Cerebellar nuclear complex (tissue), 1 donor: ENCODE measurements at places on chromosomes 4 and X.

DNA sequence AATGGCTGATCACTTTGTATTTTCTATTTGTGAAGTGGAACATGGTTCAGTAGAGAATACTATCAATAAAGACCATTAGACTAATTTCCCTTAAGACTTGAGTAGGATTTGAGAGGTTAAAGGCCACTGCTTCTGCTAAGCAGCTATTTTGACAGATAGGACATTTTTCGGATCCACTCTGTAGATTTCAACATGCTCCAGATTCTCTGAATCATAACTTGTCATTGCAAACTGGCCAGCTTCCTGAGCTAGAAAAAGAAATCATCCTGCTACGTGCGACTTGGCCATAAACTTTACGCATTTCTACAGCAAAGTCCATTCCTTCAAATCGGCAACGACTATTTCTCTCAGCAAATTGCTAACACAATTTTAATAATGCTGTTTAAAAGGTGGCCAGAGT, 55.2 kb downstream of the MGST2 start:
- no peak for DNase-seq

DNA sequence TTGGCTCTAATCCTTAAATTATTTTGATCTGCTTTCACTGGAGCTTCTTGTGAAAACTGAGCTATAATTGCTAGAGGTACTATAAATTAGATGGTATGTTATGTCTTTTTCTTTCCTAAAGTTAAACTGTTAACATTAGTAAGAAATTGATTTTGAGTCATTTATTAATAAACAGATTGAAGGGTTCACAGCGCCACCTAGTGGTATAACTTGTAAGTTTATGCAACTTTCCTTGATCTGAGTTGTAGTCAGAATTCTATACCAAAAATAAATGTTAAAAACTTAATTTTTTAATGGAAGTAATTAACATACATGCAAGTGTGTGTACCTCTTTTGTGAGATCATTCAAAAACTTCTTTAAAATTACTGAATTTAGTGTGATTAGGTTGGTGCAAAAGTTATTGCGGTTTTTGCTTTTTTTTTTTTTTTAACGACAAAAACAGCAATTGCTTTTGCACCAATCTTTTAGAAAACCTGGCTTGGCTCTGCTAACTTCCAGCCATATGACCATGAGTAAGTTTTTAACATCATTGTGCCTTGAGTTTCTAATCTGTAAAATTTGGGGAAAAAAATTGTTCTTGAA, 151.5 kb downstream of the CENPC start:
- no peak for DNase-seq

DNA sequence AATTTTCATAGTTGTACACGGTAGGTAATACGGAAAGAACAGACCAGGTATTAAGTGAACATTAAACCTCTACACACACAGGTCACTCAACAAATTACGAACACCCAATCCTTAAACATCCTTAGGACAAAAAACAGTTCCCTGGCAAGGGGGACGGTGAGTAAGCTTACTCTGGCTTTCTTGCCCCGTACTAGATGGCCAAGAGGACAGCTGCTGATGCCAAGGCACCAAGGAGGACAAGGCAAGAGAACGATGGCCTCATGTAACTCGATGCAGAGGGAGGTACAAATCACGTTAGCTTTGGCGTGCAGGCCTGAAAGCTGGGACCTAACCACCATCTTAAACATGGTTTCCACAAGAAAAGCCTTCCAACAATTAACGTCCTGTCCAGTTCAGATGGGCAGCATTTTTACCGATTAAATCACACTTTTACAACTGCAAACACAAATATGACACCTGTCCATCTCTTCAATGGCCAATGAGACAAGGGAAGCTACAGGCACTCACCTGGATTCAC, 23.7 kb downstream of the FAT1 start:
- no peak for DNase-seq

DNA sequence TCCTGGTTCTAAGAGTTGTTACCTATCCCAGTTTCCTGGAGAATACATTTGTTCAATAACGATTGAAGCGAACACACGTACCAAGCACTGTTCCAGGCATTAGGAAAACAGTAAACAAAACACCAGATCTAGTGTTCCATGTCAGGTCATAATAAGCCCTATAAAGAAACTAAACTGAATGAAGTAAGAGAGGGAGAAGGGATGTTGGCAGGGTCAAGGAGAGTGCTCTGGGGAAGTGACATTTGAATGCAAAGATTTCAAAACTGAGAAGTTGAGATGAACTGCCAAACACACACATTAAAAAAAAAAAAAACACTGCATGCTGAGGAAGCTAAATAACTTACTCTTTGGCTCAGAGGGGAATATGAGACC, 14.4 kb upstream of the ENAM start:
- DNase-seq = no peak

- DNase-seq = no peak
Measured at GRCh38 chrX:39802908-39803307, 294.9 kb downstream of the BCOR start.

DNA sequence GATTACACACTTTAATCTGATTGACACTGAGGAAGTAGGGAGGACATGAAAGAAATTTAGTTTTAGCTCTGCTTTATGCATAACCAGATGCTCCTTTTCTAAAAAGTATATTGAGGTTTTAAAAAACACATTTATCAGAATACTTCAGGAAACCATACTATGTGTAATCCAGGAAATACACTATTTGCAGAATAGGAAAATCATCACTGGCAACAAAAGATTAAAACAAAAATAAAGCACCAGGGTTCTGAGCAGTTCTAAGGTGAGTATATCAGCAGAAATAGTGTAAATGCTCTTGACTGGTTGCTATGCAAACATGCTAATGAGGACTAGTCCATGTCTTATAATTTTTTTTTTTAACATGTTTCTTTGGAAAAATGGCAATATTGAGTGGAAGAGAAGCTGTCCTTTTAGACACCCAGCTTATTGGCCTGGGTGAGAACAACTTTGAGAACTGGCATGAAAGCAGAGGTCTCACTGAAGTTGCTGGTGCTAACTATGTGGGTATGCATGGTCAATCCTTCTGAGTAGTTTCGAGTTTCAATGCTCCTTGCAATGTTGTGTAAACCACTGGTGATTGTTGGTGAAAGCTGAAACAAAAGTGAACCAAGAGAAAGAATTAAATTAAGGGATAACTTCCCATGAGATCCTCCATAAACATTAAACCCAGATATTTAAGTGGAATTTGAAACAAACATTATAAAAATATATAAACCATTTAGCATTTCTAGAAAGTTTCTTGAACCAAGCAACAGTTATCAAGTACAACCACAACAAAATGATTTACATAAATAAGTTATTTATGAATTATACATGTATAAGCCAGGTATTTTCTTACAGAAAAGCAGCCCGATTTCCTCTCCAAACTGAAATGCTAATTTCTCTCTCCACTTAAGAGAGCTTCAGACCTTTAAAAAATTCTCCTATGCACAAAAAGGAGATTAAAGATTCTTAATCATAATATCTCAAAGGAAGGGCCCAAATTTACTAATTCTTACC, 20.4 kb upstream of the SCD5 start:
- DNase-seq = no peak

GRCh38 chr4:142128529-142128928, 492.1 kb downstream of the IL15 start:
- DNase-seq = no peak

DNA sequence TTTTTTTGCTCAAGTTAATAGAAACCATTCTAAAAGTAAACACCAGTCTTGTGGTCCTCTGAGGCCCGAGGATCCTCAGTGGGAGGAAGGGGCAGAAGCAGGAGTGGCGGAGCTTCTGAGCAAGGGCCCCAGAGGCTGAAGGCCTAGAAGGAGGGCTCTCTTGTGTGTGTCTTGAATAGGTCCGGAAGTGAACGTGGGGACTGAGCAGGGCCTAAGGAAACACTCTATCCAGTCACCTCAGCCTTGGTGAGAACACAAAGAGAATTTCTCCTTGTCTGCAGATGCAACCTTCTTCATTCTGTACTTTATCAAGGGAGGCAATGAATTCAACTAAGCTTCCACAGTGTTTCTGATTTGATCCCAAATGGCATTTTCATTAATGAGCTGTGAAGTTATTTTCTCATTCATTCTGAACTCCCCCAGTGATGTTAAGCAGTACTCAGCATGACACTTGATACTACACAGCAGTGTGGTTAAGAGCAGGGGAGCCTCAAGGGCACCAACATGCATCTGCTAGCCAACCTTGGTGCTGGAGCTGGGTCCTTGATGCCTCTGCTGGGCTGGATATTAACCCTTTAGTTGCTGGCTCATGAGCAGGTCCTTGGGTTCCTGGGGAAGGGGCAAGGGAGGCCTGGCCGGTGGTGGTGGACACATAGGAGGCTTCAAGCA, 64.7 kb downstream of the RBM47 start:
- no peak for DNase-seq

- no peak for DNase-seq
Measured at GRCh38 chr4:168831919-168832762, 177.9 kb downstream of the CBR4 start.

DNA sequence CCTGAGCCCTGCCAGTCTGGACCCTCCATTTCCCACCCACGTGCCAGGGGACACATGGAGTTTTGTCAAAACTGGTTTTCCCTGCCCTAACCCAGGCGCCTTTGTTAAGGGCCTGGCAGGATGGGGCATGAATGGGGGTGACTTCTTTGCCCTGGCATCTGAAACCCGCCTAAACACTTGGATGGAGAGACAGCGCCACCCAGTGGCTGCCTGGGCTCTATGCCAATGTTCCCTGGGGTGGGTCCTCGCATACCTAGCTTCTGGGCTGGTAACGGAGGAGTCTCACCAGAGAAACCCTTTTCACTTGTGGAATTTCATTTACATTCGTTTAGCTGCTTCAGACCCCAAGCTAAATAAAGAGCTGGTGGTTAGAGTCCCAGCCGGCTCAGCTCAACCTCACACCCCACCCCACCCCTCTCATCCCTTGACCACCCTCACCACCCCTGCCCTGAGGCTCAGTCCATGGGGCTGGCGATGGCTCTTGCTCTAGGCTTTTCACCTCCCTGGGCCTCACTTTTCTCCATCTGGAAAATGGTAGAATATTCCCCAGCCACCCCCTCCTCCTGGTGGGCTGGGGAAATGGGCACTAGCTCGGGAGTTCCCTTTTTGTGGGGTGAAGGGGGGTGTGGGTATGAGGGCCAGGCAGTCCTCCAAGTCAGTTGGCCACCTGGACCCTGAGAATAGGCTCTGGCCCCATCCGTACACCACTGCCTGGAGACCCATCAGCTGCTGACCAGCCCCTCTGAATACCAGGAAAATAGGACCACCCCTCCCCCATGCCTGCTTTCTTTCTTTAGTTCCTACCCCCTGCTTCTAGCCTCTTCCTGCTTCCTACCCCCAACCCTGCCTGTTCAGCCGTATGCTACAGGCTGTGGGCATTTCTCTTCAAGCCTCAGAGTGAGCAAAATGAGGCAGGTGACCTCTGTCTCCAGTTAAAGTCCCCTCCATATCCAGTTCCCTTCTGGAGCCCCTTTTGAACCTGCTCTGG, 57.1 kb upstream of the PJA1 start:
- DNase-seq = no peak

- DNase-seq = no peak
Measured at GRCh38 chr4:151718984-151719955, 41.5 kb downstream of the GATB start.

- no peak for DNase-seq
Measured at GRCh38 chrX:44973420-44973932, 100.5 kb downstream of the KDM6A start.

DNA sequence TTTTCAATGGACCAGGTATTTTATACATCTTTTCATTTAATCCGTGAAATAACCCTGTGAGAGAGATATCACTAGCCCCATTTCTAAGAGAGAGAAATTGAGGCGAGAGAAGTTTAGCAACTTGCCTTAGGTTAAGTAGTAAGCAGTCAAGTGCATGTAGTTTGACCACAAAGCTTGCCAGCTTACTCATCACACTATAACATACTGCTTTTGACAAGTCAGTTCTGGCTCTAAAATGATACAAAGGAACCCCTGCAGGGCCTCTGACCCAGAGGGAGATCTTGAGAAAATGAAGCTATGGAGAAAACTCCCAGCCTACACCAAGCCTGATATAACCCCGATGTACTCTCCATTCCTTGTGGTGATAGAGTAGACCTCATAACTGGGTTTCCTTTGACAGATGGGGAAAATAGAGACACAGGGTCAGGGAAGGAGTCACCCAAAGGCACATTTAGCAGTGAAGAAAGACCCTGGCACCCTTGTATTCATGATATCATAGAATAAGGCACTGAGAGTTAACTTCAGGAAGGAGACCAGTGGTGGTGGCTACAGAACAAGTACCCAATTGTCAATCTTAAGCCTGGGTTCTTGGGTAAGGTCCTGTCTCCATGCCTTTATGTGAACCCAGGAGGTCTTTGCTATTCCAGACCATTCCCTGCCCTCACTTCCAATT, 60.2 kb upstream of the MSN start:
- no peak for DNase-seq

DNA sequence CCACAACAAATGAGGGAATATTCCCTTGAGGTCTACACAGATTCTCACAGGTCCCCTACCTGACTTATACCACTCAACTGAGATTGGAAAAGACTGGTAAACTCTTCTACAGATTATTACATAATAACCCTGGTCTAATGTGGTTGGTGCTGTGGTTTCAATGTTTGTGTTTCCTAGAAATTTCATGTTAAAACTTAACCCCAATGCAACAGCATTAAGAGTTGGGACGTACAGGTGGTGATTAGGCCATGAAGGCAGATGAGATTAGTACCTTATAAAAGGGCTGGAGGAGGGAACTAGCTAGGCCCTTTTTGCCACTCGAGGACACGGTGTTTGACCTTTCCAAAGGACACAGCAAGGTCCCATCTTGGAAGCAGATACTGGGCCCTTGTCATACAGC, 84.3 kb upstream of the TAPT1 start:
- DNase-seq = no peak

GRCh38 chrX:31209005-31209628, 137.3 kb upstream of the FTHL17 start:
- no peak for DNase-seq

- DNase-seq = no peak
Measured at GRCh38 chr4:177975315-177975987, 533.2 kb upstream of the AGA start.

DNA sequence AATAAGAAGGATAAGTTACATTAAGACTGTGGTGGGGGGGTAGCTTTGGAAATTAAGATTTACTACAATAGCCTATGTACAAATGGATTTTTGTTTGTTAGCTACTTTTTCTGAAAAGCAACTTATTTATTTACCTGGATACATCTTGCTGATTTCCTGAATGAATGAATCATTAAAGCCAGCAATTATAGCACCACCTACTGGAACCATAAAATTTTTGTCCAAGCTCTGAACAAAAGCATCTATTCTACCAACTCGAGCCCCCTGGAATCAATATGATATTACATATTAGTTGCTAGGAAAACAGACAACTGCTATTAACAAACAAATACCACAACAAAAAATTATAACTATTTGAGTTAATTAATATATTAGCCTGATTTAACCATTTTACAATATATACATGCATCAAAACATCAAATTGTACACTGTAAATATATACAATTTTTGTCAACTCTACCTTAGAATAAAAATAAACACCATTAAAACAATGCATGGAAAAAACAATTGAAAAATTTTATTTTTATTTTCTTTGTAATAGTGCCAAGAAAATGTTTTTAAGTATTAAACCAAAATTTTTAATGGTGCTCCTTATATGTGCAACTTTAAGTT, 15.3 kb downstream of the SEPSECS start:
- DNase-seq = peak; percentile 3
